ENCODE measurements at places on chromosomes 12 and 14.

DNA sequence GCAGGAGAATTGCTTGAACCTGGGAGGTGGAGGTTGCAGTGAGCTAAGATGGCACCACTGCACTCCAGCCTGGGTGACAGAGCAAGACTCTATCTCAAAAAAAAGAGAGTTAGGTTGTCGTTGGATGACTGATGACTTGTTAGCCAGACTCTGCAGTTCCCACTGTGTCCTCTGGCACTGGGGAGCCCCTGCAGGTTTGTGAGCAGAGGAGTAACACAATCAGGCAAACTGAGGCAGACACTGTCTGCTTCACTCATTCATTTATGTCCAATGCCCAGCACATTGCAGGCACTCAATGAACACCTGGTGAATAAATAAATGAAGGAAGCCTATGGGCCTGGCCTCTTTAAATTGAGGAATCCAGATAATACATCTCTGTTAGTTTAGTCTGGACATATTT, 41.2 kb upstream of the BCL11B start:
- DNase-seq: no peak

DNA sequence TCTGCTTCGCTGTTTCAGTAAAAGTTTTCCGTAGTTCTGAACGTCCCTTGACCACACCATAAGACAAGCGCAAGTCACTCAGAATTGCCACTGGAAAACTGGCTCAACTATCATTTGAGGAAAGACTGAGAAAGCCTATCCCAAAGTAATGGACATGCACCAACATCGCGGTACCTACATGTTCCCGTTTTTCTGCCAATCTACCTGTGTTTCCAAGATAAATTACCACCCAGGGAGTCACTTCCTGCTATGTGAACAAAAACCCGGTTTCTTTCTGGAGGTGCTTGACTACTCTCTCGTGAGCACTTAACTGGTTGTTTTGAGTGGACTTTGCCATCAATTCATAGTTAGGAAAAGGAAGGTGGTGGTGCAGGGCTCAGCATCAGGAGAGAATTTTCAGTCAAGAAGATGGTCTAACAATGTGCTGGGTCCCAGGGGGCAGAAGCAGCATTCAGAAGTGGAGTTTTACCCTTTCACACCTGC, 1.4 kb downstream of the EGLN3 start:
- DNase-seq: no peak

DNA sequence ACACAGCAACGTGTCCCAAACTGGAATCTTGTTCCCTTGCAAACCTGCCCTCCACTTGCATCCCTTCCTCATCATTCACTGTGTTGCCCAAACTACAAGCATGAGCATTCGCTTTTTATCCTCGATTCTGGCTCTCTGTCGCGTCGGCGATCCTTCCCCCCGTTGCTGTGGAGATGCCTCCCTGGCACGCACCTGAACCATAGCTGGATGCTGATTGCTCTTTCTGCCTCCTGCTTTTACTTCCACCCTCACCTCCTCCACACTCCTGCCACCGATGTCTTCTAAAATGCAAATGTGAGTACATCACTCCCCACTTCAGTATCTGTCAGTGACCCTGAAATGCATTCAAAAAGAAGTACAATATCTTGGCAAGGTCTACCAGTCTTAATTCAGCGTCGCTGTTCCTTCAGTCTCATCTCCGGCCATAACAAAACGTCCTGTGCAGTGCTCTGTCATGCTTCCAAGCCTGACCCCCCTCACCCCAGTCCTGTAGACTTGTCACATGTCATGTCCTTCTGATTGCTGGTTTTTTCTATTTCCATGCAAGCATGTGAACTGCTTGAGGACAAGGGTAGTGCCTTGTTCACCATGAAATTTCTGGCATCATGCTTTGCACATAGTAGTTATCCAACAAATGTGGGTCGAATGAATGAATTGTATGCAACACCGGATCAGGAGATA, 2.5 kb upstream of the PPP2R5C start:
- DNase-seq: no peak

- peak; percentile 61 for DNase-seq
Observed at GRCh38 chr14:77707355-77707723, 484 bp downstream of the ALKBH1 start.

- DNase-seq: no peak
Observed at GRCh38 chr12:104519190-104520019, 62.7 kb downstream of the CHST11 start.

- DNase-seq: no peak
Observed at GRCh38 chr12:49305762-49306510, 11.0 kb downstream of the PRPH start.

DNA sequence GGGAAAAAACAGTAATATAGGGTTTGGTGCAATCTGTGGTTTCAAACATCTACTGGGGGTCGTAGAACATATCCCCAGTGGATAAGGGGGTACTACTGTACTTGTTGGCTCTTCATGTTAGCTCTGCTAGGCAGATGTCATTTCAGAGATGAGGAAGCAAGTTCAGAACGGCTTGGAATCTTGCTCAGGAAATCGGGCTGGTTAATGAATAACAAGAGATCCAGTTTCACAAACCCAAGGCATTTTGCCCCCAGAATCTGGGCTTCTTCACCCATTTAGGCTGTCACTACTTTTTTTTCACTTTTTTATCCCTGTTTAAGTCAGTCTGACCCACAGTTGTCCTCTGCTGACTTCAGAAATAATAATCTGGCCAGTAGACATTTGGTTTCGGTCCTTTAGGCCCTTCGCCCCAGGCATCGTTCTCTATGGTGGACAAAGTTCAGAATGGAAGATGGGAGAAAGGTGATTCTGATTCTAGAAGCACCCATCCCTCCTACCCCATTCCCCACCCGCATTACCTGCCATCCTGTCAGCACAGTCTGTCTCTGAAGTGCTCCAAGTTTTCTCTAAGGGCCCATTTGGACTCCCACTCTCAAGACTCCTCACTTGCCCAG, 4.5 kb downstream of the SUOX start:
- DNase-seq: no peak

GRCh38 chr12:88413646-88414045, 166.6 kb downstream of the KITLG start:
- DNase-seq: no peak

- peak; percentile 96 for DNase-seq
Observed at GRCh38 chr12:50572287-50572686, 67.5 kb downstream of the DIP2B start.

DNA sequence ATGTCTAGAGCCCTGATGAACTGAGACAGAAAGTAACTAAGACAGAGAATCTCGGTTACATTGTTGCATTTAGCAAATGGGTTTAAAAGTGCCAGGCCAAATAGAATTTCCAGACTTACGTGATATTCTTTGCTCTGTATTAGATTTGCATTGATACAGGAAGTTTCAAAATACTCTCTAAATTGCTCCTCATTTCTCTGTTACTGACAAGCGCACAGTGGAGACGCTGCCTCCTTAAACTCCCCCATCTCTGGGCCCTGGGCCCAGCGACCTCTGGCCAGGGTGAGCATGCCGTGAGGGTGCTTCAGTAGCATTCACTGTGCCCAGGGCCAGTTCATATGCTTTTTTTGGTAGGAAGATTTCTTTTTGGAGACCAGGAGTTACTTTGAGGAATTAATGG, 22.9 kb upstream of the EVL start:
- DNase-seq: no peak

DNA sequence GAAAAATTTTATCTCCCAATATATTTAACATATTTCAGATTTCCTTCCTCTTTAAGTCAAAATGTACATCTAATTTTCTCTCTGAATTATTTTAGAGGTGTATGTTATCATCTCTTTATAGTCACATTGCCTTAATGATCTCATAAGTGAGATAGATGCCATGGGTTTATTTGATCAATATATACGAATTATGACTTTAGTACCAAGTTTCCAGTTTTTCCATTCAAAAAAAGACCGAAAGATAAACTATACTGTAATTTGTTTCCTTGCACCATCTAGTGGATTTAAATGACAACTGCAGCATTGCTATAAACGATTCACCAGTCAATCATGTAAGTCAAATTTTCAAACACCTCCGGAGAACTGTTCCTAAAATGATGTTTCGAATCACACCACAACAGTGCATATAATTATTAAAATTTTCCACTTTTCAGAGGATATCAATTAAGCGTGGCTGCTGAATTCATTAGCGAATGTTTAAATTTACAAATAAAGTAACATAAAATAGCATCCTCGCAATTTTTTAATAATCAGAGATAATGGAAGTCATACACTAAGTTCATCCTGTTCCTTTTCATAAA, 419 bp upstream of the ATXN7L3B start:
- peak; percentile 56 for DNase-seq

GRCh38 chr14:24309538-24310264, at the start of gene LTB4R2:
LTB4R2 (plus strand) TSS chr14:24310140; CDS start chr14:24310665, 525 bp downstream.
- no peak for DNase-seq

DNA sequence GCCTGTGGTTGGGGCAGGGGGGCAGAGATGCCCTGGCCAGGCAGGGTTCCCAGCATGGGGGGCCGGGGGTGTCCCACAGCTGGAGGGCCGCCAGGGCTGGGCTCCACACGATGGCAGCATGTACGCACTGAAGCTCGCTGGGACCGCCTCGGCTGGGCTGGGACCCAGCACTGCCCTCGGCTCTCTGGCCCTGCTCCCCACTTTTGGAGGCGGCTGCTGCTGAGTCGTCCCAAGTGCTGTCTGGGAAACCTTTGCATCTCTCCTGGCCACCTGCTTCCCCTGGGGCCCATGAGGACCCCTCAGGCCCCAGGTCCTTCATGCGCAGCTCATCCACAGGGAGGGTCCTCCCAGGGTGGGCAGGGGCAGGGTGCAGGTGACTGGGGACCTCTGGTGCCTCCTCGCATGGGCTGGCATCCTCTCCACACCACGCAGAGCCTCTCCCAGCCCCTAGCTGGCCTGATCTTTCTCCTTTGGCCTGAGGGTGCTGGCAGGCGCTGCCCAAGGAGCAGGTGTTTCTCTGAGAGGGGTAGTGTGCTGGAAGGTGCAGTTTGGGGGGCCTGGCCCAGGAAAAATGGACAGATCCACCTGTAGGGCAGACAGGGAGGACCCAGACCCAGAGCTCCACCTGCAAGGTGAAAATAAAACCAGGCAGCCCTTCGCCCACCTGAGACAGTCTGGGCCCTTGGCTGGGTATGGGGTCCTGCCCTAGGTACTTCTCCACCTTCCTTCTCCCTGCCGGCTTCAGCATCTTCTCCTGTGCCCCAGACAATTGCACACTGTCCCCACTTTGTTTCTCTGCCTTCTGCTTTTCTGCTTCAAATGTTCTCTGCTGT, 46.9 kb downstream of the DLK1 start:
- no peak for DNase-seq

- DNase-seq: peak; percentile 97
Observed at GRCh38 chr12:14260011-14260993, 105.2 kb upstream of the ATF7IP start.

DNA sequence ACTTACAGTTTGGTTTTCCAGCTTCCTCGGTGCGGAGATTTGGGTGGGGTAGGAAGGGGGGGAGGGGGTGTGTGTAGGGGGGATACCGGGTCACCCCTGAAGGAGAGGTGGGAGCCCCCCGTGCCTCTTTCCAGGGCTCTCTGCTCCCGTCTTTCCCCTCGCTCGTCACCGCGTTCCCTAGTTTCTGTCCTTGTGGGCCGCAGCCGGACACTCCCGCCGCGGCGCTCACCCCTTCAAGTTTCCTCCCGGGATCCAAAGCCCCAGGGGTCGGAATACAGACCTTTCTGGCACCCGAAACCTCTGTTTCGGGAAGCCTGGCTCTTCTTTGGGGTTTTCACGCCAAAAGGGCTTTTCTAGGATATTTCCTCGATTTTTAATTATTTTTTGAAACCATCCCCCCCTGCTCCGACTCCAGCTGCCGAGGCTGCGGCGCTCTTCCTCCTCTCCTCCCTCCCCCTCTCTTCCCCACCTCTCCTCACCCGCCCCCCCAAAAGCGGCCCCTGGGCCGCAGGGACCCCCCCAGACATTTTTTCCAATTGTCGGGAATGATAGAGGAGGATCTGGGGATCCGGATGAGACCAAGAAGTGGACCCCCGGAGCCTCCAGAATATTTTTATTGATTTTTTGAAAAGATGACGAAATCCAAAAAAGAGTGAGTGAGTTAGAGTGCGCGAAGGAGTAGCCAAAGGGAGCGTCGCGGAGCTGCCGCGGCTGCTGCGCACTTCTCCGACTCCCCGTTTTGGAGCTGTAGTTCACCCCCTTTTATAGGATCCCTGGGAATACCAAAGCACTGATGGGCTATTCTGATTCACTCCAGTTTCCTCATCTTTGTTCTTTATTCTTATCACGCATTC, 1.7 kb downstream of the CCND2 start:
- DNase-seq: peak; percentile 30

GRCh38 chr12:4143896-4144295, 129.7 kb upstream of the CCND2 start:
- no peak for DNase-seq

DNA sequence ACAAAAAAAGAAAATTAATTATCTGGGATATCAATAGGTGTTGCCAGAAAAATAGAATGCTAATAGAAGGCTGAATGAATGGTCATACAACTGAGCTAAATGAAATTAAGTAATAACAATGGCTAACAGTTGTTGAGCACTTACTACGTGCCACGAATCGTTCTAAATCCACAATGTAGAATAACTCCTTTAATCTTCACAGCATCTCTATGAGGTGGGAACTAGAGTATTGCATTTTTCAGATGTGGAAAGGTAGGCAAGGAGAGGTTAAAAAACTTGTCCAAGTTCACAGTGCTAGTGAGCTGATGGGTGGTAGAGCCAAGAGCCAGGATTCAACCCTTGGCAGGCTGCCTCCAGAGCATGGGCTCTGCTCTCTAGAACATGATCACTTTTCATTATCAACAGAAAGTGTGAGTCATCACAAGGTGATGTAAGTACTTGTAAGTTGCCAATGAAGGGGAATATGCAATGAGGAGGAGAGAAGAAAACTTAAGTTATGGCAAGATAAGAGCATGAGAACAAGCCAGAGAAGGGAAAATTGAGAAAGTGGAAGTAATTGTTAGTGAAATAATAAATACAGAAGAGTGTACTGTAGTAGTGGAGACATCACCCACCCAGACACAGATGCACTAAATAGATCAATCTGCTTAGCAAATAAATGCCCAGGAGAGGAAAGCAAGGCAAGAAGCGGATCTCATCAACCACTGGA, 122.1 kb downstream of the PRKD1 start:
- peak; percentile 99 for DNase-seq

- DNase-seq: no peak
Observed at GRCh38 chr12:101806265-101806664, 24.5 kb downstream of the GNPTAB start.

DNA sequence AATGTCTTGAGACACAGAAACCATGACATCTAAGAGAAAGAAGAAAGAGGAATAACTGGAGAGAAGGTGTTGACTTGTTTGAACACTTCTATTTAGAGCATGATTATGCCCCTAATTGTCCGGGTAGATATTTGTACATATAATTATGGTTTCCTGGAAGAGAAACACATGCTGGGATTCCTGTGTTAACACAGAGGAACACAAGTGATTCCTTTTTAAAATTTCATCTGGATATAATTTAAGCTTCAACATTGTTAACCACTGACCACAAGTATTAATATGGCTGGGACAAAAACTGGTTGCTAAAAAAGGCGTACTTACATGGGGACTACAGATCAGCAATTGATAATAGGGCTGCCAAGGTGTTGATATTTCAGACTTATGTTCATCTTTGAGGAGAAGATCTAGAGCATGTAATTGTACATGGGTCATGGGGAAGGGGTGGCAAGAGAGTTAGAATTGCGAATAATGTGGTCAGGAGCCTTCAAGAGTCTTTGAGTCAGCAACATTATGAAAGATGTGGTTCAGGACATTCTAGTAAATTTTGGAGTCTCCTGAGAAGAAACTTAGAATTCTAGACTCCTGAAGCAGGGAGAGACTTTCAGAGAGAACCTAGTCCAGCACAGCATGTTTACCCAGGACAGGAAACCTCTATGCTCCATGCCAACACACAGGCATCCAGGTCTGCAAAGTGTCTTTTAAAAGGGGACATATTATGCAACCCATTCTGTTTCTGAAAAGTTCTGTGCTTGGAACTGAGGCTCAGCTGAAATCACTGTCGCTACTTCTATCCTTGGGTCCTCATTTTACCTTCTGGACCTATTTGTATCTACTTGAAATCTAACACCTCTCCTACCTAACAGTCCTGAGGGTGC, 56.5 kb downstream of the SLC38A1 start:
- DNase-seq: no peak
